ENCODE measurements at places on chromosomes 4 and X. TPM values are rescaled to one million over a fixed set of nuclear protein-coding genes. Genes with fewer than 3 reads are reported as not detected.

MAPK10 gene
- total RNA-seq: 0.92 TPM

TMPRSS11B gene
- not detected for total RNA-seq

KLF8 gene
- 6.7 TPM for total RNA-seq

GRCh38 chr4:1364217-1364616 lies 17.2 kb downstream of the UVSSA start:
- DNase-seq: no peak

TIGD4 gene
- not detected for total RNA-seq

GABRG1 gene
- total RNA-seq: not detected

- no peak for DNase-seq
Observed at GRCh38 chr4:130689181-130689580, 1593.2 kb downstream of the C4orf33 start.

DNA sequence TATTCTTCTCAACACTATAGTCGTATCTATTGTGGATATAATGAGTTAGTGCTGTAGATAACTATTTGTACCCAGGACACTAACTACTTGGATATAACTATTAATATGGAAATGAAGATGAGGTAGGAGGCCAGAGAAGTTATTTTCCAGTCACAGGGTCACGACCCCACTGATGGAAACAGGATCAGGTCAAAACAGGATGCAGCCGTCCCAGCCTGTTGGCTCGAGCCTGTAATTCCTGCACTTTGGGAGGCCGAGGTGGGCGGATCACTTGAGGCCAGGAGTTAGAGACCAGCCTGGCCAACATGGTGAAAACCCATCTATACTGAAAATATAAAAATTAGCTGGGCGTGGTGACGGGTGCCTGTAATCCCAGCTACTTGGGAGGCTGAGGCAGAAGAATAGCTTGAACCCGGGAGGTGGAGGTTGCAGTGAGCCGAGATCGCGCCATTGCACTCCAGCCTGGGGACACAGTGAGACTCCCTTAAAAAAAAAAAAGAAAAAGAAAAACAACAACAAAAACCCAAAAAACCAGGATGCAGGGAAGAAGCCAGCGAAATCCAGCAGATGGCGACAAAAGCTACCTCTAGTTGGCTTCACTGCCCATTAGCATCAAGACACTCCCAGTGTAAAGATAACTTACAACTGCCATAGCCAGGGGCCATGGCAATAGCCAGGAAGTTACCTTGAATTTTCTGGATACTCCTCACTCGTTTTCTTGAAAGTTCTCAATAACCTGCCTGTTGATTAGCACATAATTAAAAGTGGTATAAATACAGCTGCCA lies 37.9 kb upstream of the NKAP start:
- DNase-seq: no peak

- no peak for DNase-seq
Observed at GRCh38 chrX:120372667-120373370, 10.9 kb downstream of the ATP1B4 start.

DNA sequence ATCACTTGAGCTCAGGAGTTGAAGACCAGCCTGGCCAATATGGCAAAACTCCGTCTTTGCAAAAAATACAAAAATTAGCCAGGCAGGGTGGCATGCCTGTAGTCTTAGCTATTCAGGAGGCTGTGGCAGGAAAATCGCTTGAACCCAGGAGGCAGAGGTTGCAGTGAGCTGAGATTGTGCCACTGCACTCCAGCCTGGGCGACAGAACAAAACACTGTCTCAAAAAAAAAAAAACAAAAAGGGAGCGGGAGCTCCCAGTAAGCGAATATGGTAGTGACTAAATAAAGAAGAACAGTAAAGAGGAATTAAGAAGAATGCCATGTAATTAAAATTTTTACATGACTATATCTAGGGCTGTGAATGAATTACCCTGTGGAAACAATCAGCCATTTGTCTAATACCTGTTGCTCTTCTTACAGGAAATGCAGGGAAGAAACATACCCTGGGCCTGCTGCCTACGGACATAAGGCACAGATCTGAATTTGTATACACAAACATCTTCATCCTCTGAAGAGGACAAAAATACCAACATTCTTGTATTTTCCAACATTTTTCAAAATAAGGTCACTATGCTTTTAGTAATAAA lies 11.4 kb downstream of the WDFY3 start:
- no peak for DNase-seq

GRCh38 chrX:36930491-36930890 lies 77.7 kb upstream of the FAM47C start:
- no peak for DNase-seq

DNA sequence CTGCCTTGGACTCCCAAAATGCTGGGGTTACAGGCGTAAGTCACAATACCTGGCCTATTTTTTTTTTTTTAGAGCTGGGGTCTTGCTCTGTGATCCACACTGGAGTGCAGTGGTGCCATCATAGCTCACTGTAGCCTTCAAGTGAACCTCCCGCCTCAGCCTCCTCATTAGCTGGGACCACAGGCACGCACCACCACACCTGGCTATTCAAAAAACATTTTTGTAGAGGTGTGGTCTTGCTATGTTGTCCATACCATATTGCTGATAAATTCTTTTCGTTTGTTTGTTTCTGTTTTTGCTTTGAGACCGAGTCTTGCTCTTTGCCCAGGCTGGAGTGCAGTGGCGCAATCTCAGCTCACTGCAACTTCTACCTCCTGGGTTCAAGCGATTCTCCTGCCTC lies 21.6 kb downstream of the ENOPH1 start:
- no peak for DNase-seq

GRCh38 chr4:138300616-138301015 lies 58.5 kb upstream of the SLC7A11 start:
- DNase-seq: no peak

- DNase-seq: no peak
Observed at GRCh38 chrX:2336181-2336580, 164.6 kb downstream of the DHRSX start.
